ENCODE measurements at places on chromosomes 3 and 15.

GRCh38 chr15:39413558-39413957 lies 167.3 kb upstream of the THBS1 start:
- DNase-seq, result no peak

DNA sequence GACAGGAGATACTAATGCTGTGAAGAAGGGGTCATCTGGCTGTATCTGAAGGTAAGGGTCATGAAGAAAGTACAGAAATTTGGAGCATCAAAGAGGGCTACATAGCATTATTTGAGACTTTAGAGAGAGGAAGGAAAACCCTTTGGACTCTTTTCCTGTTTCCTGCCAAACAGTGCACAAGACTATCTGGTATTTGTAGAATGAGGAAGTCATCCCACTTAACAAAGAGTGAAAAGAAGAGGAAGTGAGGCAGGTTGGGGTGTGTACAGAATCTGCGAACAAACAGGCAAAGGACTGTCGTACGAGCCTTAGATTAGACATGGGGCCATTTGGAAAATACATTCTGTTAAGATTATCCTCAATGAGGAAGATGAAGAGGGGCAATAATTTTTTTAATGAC lies 546.8 kb upstream of the EPHA6 start:
- DNase-seq, result no peak

DNA sequence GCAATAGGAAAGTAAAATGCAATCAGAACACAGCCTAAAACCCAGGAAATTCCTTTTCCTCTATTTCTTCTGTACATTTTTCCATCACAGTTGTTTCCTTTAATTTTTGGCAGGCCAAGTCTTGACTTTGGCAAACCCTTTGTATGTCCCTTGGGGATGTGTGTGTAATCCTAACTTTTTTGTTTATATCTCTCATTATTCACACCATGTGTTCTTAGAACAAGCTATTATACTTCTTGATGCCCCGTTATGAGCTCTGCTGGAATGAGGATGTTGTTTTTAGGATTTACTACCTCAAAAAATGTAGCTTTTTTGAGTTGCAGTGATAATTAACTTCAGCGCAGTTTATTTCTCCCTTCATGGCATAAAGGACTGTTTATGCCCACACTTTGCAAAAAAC lies 123.4 kb downstream of the ABI3BP start:
- no peak for DNase-seq

GRCh38 chr15:68424754-68425390 lies 7.1 kb downstream of the ITGA11 start:
- no peak for DNase-seq
